ENCODE measurements at places on chromosomes 13 and 19.

DNA sequence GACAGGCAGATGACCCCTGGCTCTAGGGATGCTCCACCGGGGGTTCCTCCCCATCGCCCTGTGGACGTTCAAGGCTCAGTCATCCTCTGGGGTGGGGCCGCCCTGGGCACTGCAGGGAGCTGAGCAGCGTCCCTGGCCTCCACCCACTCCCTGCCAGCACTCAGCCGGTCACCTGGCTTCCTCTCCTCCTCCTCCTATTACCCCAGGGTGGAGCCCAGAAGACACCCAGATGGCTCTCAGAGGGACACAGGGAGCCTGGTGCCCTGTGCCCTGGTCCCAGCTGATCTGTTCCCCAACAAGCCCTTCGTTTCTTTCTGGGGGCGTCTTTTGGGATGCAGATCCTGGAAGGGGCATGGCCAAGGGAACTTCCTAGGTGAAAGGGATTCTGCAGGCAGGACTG, 3.7 kb upstream of the MKNK2 start:
- no peak for DNase-seq

- DNase-seq = no peak
These were observed 23.9 kb downstream of the CARS2 start for GRCh38 chr13:110681868-110682550.

DNA sequence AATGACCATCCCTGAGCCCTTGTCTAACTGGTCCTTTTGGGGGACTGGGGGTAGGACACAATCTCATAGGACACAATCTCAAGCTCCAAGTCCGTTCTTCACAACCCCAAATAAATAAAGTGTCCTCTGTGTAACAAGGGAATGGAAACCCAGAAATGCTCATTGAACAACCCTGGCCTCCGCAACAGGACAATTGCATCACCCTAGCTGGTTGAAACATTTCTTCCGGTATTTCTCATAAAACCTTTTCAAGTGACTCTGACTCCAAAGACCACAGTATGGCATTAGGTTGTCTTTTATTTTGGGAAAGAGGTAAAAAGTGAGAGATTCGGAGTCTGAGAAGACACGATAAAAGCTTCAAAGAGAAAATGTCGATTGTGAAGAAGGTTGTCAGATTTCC, 186.6 kb downstream of the ZNF536 start:
- DNase-seq = no peak

DNA sequence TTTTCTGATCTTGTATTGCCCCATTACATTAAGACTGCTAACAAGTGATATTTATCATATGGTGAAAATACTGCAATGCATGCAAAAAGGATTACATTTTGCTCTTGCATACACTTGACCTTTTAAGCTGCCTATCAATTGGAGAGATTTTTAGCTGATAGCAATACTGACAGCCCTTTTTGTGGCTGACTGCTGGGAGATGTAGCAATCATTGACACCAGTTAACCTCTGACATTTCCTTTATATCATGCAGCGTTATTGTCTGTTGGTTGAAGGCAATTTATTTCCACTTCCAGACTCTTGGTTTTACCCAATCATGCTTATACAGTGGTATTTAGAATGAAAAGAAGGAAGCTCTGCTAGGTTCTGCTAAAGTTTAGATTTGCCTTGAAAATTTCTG, 364.0 kb downstream of the LMO7 start:
- DNase-seq = no peak

DNA sequence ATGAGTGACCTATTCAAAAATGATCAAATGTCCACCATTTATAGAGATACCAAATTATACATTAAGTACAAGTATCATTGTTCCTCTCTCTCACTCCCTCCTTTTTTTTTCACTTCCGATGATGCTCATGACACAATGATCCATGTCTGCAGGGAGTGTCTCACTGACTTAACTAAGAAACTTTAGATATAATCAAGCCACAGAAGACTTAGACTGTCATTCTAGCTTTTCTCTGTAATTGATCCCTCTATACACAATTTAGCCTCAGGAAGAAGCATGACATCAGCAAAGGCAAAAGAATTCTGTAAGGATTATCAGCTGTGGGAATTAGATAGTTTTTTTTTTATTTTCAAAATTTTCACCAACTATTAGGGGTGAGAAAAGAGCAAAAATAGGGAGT, 734.9 kb upstream of the PCDH9 start:
- DNase-seq = no peak

DNA sequence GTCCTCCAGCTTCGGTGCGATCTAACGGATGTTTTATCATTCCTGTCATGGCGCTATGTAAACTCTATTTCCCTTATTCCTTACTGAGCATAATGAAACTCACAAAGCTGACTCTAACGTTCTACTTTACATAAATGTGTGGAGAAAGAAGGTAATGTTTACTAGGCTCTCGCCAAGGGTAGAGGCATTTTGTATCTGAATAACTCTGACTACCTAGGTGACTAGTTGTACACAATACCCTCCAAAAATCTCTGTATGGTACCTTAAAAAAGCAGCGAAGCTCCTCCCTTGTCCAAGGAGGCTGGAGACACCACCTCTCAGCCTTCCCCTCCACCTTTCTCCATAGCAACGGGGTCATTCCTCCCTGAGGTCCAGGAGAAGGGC, 316 bp upstream of the ZNF530 start:
- no peak for DNase-seq

DNA sequence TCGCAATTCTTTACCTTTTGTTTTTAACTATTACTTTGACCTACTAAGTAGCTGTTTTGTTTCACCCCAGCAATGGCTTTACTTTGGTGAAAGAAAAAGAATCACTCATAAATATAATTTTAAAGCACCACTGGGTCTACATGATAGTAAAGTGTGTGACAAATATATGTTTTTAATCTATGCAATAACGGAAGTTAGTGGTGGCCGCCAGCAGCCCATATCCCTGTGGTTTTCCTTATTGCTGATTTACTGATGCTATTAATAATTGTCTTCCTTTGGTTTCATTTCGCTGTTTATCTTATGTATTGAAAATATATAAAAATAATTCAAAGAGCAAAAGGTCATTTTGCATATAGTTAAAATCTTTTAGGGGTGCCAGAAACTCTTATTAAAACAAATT, 491.3 kb downstream of the DIAPH3 start:
- DNase-seq = no peak

GRCh38 chr19:42232435-42232834, 10.0 kb downstream of the GSK3A start:
- no peak for DNase-seq

- DNase-seq = no peak
These were observed 416.1 kb downstream of the ZNF536 start for GRCh38 chr19:30788105-30788765.

DNA sequence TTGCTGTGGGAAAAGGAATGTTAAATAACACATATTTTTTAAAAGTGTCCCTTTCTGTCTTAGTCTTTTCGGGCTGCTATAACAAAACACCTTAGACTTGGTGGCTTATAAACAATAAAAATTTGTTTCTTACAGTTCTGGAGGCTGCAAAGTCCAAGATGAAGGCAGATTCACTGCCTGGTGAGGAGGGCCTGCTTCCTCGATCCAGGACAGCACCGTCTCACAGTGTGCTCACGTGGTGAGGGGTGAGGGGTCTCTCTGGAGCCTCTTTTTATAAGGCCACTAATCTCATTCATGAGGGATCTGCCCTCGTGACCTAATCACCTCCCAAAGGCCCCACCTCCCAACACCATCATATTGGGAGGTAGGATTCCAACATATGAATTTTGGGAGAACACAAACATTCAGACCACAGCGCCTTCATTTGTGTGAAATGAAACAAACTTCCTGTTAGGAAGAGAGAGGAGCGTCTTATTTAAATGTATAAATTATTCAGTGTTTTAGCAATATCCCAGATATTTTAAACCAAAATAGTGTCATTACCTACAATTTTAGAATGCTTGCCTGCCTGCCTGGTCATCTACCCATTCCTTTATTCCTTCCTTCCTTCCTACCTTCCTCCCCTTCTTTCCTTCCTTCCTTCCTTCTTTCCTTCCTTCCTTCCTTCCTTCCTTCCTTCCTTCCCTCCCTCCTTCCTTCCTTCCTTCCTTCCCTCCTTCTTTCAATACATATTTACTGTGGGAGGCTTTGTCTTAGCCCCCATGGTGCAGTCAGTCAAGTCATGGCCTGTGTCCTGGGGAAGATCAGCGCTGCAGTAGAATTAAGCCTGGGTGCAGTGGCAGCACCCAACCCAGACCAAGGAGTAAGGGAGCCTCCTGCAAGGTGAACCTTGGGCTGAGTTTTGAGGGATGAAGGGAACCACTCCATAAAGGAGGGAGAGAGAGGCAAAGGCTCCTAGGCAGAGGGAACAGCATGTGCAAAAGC, 84.2 kb downstream of the TEX26 start:
- DNase-seq = no peak

DNA sequence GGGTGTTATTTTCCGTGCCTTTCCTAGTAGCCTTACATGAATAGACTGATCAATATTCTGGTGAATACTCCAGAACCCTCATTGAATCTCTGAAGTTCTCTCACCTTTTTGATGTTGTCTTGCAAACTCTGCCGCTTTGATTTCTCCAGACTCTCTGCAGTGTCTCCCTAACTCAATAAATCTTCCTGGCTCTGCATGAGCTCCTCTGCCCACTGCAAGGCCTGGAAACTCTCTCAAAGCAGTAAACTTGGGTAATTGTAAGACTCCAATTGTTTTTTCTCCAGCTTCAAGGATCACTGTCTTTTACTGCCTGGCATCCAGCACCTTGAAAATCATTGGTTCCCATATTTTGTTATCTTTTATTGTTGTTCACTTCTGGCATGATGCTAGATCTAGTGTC, 198.4 kb downstream of the GPC5 start:
- DNase-seq = no peak

Data from naive thymus-derived CD8-positive, alpha-beta T cell (primary cell).